Calu3 (cell line): ENCODE measurements at places on chromosomes 1 and 21. TPM values are rescaled to one million over a fixed set of nuclear protein-coding genes. Genes with fewer than 3 reads are reported as not detected.

The DYNLT4 gene
- 0.66 and 0.69 TPM in 2 replicates for total RNA-seq

The KRTAP13-2 gene
- total RNA-seq = not detected in 2 replicates

The AMY1C gene
- total RNA-seq = not detected in 2 replicates

The RRP1 gene
- 37.2 and 49.4 TPM in 2 replicates for total RNA-seq

The DFFB gene
- total RNA-seq = 6.5 and 6.6 TPM in 2 replicates

The OLFM3 gene
- total RNA-seq = not detected in 2 replicates

The NLRP3 gene
- total RNA-seq = 0.26 and 0.32 TPM in 2 replicates

The ANKRD35 gene
- 0.22 TPM in 1 of 2 replicates, not detected in the other for total RNA-seq

The CACNA1S gene
- total RNA-seq = not detected in 2 replicates

The STUM gene
- total RNA-seq = not detected in 2 replicates

The SPRR2D gene
- total RNA-seq = not detected in 2 replicates

The ZZZ3 gene
- 49.4 and 53.4 TPM in 2 replicates for total RNA-seq
